ENCODE measurements at places on chromosomes 13 and 19.

- DNase-seq, result no peak
Measured at GRCh38 chr19:6465006-6465405, 935 bp downstream of the CRB3 start.

DNA sequence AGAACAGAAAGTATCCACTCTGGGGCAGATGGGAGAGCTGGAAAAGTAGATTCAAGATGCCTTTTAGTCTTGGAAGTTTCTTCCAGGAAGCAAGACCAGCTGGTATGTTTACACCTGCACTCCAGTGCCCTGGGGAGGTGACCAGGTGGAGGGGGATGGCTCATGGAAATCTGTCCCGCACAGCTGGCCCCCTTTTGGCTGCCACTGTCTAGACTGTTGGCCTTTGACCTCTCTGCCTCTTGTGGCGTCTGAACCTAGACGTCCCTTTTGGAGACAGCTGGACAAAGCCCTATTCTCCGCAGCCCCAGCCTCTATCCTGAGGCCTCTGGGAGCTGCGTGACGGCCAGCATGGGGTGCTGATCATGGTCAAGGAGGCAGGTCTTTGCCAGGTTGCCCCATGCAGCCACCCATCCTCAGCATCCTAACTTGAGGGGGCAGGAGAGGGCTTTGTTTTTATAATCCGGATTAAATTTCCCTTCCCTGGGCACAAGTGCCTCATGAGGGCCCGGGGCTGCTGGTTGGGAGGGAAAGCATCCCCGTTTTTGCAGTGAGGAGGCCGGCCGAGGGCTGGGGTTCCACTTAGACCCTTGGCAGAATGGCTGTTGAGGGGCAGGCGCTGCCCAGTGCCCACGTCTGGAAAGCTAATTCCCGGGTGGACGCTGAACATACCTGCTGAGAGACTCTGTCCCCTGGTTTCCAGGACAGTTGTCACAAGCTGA lies 17.3 kb upstream of the GDF15 start:
- DNase-seq, result no peak

GRCh38 chr19:48742096-48742495 lies 1.7 kb upstream of the RASIP1 start:
- DNase-seq, result no peak

DNA sequence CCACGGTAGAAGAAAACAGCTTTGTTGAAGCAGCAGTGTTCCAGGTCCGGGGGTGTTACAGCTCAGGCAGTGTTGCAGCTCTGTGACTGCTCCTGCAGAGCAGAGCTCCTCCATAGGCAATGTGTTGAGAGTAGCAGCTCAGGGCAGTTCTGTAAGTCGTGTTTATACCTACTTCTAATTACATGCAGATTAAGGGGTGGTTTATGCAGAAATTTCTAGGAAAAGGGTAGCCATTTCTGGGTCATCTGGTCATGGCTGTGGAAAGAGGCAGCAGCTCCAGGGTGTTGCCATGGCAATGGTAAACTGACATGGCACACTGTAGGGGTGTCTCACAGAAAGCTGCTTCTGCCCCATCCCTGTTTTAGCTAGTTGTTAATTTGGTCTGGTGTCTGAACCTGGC lies 316.4 kb downstream of the GPC5 start:
- DNase-seq, result no peak

DNA sequence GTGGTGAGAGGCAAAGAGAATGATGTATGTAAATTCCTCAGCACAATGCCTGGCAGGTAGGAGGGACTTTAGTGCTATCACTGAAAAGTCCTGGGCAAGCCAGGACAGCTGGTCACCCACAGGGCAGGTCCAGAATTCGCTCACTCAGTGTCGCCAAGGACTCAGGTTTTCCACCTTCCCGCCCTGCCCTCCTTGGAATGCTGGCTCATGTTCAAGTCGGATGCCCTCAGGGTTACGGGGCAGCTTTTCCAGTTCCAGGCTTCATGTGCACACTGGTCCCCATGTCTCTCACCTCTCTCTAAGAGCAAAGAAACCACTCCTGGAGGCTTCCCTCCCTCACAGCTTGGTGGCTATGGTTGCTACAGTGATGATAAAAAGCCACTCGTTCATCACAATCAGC lies 24.8 kb upstream of the NAXD start:
- DNase-seq, result no peak

- no peak for DNase-seq
Measured at GRCh38 chr19:15829306-15829698, 13.8 kb upstream of the OR10H1 start.

DNA sequence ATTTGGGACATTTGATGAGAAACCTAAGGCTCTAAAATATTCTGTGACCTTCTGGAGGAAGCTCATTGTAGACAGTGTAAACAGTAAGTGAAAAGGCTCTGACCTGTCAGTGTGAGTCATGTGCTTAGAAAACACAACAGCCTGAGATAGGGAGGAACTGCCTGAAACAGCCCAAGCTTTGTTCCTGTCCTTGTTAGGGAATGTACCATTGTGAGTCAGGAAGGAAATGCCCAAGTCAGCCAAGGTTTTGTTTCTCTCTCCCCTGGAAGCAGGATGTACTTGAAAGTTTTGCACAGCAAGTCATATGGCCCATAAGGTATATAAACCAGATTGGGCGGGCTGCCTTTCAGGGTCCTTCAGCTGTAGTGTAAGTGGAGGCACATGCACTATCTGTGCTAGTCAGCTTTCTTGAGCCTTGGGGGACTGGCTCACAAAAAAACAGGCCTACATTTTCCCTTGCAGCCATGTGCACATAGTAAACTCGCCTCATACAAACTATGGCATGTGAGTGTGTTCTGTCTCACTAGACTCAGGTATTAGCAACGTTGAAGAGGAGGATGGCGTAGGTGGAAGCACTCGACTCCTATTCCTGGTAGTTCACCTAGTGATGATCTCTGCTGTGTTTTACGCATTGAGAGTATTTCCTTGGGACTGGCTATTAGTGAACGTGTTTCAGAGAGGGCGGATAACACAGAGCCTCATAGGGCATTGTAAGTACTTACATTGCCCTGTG lies 141.2 kb upstream of the KLHL1 start:
- peak; percentile 39 for DNase-seq

- DNase-seq, result no peak
Measured at GRCh38 chr19:15902254-15902653, 4.4 kb upstream of the CYP4F2 start.

DNA sequence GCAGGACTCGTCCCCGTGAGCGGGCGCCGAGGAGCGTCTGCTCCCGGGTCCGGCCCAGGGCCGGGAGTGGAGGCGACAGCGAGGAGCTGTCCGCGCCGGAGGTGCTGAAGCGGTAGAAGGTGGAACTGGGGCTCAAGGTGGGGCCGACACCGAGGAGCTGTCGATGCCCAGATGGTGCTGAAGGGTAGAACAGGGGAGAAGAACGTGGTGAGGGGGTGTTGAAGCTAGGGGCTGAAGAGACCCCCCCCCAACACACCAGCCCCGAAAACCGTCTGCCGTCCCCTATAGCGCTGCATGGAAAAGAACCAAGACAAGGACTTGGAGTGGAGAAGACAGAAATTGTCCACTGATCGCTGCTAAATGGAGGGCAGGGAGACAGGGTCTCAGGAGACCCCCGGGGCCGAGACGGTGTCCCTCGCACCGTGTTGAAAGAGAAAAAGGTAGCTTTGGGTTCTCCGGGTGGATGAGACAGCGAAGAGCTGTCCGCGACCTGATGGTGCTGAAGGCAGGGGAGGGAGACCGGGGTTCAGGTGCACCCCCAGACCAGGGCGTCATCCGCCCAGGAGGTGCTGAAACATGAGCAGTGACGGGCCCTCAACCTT lies 7.1 kb upstream of the PDE4C start:
- DNase-seq, result peak; percentile 78

DNA sequence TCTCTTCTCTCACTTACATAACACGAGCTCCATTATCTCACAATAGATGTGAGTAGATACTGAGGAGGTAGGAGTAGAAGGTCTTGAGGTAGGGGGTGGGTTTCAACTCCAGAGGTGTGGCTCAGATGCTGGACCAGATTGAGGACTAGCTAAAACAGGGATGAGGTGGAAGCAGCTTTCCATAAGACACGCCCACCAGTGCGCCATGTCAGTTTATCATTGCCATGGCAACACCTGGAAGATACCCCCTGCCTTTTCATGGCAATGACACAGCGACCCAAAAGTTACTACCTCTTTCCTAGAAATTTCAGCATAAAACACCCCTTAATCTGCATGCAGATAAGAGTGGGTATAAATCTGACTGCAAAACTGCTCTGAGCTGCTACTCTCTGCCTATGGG lies 44.1 kb downstream of the KCTD15 start:
- DNase-seq, result no peak

DNA sequence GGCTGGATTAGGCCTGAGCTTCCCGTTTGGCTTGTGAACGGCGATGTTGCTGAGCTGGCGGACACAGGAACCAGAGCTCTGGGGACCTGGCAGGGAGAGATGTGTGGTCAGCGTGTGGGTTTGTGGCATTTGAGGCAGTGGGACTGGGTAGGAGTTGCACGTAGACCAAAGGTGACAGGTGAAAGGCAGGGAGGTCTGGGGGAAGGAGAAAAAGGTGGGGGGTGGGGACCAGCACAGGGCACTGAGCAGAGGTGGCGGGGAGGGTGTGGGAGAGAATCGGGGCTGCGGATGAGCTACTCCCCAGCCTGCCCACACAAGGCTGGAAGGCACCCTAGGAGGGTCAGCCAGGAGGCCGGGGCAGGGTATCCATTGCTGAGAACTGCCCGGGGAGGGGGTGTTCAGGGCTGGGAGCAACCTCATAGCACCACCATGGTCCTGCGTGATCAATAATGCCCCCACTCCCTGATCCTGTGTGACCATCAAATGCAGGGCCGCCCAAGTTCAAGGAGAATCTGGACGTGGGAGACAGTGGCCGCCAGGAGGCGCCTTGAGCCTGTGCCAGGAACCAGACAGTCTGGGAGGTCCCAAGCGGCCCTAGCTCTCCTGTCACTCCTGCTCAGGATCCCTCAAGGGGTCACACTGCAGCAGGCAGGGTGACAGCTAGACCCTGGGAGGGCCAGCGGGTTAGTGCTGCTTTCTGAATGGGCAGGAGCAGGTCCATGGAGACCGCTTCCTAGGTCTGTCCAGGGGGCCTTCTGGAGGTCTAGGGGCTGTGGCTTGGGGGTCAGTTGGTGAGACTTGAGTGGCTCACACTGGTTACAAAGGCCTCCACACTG lies 12.8 kb upstream of the SELENOW start:
- DNase-seq, result no peak

DNA sequence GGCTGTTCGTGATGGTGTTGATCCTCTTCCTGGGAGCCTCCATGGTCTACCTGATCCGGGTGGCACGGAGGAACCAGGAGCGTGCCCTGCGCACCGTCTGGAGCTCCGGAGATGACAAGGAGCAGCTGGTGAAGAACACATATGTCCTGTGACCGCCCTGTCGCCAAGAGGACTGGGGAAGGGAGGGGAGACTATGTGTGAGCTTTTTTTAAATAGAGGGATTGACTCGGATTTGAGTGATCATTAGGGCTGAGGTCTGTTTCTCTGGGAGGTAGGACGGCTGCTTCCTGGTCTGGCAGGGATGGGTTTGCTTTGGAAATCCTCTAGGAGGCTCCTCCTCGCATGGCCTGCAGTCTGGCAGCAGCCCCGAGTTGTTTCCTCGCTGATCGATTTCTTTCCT lies 12.2 kb upstream of the C19orf33 start:
- DNase-seq, result no peak

DNA sequence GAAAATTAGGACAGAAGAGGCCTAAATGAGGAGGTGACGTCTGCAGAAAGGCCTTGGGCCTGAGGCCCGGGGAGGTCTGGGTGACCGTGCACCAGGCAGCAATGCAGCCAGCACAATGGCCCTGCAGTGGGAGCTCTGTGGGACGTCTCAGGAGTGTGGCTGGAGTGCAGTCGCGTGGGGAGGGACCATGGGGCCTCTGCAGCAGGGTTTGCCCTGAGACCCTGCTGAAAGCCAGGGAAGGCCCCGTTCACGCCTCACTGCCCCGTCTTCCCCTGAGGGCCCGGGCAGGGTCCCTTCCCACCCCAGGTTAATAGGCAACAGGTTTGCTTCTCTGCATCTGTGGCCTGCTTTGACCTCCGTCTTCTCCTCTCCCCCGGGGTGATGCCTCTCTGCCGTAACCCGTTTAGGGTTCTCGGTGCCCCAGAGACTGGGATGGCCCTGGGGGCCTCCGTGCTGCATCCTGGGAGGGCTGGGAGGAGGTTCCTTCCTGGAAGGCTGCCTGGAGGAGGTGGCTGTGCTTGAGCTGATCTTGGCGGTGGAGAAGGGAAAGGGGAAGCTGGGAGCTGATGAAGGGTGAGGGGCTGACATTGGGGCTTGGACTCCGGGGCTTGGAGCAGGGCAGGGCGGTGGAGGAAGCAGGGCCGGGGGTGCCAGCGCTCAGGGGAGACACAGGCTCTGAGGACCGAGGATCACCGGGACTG lies 9.7 kb downstream of the PALM start:
- DNase-seq, result no peak

DNA sequence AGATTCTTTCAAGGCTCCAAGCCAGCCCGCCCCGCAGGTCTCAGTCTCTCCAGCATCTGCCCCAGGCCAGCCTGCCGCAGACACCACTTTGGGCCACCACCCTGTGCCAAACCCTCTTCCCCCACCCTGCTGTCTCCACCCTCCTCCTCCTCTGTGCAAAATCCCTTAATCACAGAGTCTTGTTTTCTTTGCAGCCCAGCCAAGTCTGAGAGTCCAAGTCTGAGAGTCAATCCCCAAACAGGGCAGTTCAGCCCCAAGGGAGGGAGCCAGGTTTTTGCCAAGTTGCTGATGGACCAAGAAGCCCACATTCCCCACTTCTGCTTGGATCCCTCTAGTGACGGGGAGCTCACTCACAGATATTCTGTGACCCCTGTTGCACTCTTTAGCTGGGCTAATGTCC lies 3.1 kb downstream of the ADAMTS10 start:
- DNase-seq, result no peak

DNA sequence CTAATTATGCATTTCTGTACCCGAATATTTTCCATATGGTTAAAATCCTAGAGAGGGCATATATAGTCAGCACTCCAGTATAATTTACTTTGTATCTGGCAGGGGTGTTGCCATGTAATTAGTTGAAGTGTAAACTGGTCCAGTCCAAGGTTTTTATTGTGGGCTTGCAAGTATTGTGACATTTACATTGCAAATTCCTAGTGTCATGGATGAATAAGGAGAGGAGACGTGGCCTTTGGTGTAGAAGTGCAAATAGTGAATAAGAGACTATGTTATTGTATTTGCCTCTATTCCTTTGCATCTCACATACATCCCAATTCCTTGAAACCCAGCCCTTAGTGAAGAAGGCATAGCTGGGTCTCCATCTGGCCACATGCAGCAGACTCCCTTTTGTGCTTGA lies 330.6 kb downstream of the ATP8A2 start:
- DNase-seq, result no peak

GRCh38 chr13:29991343-29991742 lies 140.9 kb upstream of the UBL3 start:
- peak; percentile 1 for DNase-seq

- DNase-seq, result no peak
Measured at GRCh38 chr19:11384778-11385129, 640 bp upstream of the EPOR start.
